ENCODE measurements at places on chromosomes 1 and 21.

DNA sequence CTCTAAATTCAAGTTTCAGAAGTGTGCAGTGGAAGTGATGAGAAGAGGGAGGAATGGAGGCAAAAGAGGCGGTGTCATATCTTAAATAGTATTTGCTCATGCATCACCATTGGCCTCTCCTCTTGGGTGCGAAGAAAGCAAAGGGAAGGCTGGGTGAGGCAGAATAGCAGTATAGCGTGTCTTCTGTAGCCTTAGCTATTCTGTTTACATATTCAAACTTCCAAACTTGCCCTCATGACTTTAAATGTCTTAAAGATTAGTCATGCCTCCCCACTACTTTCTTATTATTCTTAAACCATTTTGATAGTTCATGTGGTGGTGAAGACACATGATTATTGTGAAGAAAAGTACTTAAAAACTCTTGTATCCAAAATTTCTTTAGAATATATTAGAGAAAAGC, 104.6 kb upstream of the TENT5C start:
- DNase-seq, result no peak

- no peak for DNase-seq
These were observed 4.3 kb downstream of the BEST4 start for GRCh38 chr1:44783697-44784093.

- DNase-seq, result no peak
These were observed 19.5 kb downstream of the CACNA1S start for GRCh38 chr1:201092738-201093137.

- no peak for DNase-seq
These were observed 26.5 kb upstream of the PIGV start for GRCh38 chr1:26761217-26761616.

DNA sequence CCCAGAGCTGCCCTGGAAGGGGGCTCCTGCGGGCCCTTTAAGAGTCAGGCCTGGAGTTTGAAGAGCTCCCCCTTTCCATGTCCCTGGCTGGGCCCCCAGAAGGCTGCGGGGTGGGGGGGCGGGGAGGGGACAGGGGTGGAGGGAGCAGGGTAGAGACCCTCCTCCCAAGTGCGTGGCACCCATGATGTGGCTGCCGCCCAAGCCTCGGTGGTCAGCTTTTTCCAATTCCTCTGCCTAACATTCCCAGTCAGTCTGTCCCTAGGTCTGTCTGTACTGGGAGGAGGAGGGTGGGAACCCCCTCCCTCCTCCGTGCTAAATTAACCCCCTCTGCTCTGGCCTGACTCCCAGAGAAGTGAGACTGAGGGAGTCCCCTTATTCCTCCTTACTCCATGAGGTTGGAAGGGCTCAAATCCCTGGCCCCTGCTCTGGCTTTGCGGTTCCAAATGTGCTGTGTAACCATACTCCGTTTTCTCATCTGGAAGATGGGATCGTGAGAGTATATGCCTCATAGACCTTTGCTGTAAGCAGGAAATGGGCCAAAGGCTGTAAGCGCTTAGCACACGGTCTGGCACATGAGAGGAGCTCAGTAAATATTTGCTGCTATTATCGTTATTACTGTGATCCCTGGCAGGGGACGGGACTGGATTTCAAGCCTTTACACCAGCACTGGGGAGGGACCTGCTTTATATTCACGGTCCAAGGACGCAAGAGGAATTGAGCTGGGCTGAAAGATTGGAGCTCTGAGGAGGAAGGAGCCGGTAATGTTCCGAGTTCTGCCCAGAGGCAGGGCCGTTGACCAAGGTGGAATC, 658 bp upstream of the COL16A1 start:
- no peak for DNase-seq

GRCh38 chr21:42171091-42172053, 47.6 kb upstream of the ABCG1 start:
- no peak for DNase-seq

GRCh38 chr1:235992868-235993267, 72.0 kb downstream of the NID1 start:
- no peak for DNase-seq

DNA sequence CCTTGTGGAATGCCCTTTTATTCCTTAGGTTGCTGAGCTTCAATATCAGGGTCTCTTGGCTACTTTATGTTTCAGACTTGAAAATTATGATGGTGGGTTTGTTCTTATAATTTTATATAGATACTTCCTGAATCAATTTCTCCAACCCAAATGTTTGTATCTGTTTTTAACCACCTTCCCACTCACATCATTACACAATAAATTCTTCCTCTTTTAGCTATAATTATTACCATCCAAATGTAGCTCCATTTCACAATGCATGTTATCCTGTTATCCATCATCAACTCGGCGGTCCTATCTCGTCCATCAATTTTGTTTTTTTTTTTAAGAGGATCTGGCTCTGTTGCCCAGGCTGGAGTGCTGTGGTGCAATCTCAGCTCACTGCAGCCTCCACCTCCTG, 357.6 kb upstream of the ZP4 start:
- DNase-seq, result no peak

- no peak for DNase-seq
These were observed 417.2 kb upstream of the KAZN start for GRCh38 chr1:14181191-14181795.

GRCh38 chr1:64396817-64397216, 73.1 kb upstream of the CACHD1 start:
- no peak for DNase-seq

DNA sequence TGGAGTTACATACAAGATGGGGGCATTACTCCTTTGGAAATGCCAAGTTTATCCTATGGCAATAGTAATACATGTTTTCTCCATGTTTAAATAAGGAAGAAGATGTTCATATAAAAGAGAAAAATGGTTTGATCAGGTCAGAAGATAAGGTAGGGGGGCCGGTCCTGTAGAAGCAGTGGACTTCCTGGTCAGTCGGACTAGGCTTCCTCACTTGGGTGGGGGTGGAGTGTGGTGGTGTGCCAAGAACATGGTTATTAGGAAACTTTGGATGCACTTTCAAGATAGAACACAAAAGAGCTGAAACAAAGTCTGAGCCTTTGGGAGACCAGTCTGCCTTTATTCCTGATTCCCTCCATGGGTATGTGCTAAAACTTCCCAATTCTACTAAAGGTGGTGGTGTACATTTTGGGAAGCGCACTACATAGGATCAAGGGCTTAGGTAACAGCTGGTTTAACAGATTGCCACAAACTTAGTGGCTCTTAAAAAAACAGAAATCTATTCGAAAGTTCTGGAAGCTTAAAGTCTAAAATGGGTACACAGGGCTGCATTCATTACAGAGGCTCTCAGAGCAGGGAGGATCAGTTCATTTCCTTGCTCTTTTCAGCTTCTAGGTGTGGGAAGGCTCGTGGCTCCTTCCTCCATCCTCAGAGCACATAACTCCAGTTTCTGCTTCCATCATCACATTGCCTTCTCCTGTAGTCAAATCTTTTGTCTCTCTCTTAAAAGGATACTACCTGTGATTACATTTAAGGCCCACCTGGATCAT, 64.6 kb downstream of the KDM1A start:
- no peak for DNase-seq

GRCh38 chr1:164688791-164689190, 129.8 kb downstream of the PBX1 start:
- no peak for DNase-seq

- no peak for DNase-seq
These were observed 25.2 kb downstream of the NHLH2 start for GRCh38 chr1:115815694-115816093.

- no peak for DNase-seq
These were observed 7.1 kb downstream of the RIIAD1 start for GRCh38 chr1:151728151-151729054.

GRCh38 chr1:109115685-109116084, 1.8 kb downstream of the ELAPOR1 start:
- DNase-seq, result no peak

- no peak for DNase-seq
These were observed 2.6 kb downstream of the PTAFR start for GRCh38 chr1:28173980-28174297.

GRCh38 chr21:15841856-15842564, 112.2 kb downstream of the USP25 start:
- no peak for DNase-seq

GRCh38 chr1:107788206-107789202, 176.5 kb downstream of the VAV3 start:
- DNase-seq, result no peak

DNA sequence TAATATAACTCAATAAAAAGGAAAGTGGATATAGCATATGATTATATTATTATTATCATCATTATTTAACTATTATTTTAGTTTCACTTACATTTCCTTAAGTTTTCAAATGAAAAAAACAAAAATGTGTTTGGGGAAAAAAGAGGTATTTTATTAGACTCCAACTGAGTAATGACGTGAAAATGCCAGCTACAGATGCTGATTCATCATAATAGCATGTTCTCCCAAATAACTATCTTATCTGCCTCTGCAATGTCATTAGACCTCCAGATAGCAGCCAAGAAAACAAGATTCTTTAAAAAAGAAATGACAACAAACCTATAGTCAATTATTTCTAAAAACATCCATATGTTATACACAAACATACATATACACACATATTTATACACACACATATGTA, 1071.9 kb upstream of the TMPRSS15 start:
- no peak for DNase-seq

DNA sequence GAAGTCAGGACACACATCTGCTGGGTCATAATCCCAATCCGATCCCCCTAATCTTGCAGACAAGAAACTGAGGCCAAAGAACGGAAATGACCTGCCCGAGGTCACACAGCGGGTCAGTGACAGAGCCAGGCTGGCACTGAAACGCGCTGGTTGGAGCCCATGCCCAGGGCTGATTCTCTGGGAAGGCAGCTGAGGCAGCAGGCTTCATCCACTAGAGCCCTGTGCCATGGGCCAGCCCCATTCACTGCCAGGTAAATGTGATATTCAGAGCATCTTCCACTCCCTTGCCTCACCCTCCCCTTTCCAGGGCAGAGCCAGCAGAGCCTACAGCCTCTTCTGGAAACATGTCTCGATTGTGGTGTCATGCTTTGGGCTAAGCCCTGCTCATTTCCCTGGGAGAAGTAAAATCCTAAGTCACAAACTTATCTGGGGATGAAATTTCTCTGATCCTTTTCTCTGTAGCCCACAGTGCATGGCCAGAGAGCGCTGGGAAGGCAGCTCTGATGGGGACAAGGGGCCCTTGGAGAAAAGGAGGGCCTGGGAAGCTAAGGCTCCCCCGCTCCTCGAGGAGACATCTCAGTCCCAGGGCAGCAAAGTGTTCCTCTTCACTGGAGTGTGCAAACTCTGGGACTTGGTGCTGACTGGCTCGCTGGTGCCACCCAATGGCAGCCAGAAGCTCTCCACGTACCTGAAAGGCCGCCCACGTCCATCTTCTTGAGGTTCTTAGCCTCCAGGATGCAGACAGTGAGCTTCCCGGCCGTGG, 110.4 kb downstream of the SYT2 start:
- no peak for DNase-seq

DNA sequence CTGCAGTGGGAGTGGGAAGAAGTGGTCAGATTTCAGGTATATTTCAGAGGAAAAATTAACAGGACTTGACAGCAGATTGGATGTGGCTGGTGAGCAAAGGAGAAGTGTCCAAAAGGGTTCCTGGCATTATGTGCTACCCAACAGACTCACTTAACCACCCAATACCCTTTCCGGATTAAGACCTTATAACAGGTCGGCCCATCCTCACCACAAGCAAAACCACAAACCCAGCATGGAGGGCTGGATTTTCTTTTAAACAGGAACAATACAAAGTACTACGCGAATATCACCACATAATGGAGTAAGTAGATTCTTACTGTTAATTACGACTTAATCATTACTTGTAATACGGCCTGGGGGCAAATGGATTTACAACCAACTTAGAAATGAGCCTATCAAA, 59.2 kb downstream of the WDR64 start:
- DNase-seq, result no peak

DNA sequence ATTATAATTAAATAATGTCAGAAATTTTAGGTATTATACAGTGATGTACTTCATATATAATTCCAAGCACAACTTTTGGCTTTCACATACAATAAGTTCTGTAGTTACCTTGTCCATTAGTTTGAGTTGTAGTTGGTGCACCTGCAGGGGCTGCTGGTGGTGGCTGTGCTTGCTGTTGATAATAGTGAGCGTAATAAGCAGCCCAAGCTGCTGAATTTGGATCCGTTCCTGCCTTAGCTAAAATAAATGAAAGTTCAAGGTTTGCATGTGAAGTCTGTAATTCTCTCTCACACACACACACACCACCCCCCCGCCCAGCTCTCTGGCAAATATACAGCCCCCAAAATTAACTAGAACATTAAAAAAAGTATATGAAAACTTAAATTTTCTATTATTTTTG, 22.4 kb downstream of the FUBP1 start:
- DNase-seq, result no peak

DNA sequence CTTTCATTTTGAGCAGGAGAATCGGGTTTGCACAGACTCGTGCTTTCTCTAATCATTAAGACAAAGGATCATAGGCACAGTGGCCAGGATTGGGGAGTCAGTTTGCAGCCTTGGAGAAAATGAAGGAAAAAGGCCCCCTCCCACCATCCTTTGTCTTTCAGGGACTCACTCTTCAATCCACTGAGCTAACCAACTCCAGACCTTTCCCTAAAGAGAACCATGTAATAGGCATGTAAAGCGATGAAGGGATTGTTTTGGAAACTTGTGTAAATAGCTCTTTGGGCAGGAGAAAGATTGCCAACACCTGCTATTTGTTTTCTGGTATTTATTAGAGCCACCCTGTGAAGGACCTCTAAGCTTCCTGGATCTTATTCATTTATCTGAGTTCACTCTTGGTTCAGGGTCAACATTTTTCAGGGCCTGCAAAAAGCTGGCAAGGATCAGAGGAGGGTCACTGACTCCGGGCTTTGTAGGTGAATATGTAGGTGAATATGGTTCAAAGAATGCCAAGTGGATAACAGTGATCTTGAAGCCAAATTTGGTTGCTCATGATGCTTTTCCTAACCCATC, 192.6 kb upstream of the FGGY start:
- no peak for DNase-seq

DNA sequence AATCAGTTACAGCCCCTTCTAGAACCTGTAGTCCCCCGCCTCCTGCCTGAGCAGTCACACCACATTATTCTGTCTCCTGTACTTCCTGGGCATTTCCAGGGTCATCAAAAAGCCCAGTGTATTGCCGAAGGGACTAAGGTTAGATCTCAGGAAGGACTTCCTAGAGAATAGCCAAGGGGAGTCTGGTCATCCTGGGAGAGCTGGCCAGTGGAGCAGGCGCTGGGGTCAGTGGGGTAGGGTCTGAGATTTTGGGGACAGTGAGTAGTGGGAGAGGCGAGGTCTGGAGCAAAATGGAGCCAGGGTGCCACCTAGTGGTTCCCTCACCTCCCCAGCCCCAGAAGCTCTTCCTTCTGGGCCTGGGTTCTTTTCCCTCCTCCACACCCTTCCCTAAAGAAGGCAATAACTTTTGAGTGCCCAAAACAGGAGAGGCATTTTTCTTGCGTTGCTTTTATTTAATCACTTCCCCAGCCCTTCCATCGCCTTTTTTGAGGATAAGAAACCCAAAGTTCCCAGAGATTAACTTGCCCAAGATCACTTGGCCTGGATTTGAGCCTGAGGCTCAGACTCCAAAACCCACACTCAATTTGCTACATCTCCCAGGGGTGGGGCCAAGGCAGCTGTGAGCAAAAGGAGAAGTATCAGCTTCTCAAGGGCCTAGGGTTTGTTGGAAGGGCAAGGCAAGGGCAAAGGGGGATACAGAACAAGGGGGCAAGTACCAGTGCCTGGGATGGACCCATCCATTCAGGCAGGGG, 7.3 kb upstream of the PMVK start:
- DNase-seq, result no peak

GRCh38 chr1:230141021-230141648, 74.1 kb downstream of the GALNT2 start:
- DNase-seq, result no peak
